Activated CD4-positive, CD25-positive, alpha-beta regulatory T cell (primary cell): ENCODE measurements at places on chromosomes 6 and 20.
A peak's percentile ranks its signal among the peaks of the same experiment; 100 is the strongest.

GRCh38 chr6:12962529-12962928, 246.0 kb downstream of the PHACTR1 start:
- DNase-seq, result no peak

DNA sequence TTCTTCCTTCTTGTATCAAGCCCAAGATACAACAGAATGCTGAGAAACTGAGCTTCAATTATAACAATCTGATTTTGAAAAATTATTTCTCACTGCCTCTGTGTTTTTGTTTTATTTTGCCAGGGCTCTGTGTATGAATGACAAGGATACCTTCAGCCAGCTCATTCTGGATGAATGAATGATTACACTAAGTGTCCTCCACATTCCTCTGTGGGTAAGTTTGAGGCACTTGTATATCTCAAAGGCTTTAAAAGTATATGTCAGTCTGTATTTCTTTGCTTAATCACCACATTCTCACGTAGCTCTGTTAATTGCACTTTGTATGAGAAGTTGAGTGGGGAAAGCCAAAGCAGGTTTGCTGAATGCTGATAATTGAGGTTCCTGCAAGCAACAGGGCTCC, 95.1 kb downstream of the TIAM2 start:
- DNase-seq, result no peak

DNA sequence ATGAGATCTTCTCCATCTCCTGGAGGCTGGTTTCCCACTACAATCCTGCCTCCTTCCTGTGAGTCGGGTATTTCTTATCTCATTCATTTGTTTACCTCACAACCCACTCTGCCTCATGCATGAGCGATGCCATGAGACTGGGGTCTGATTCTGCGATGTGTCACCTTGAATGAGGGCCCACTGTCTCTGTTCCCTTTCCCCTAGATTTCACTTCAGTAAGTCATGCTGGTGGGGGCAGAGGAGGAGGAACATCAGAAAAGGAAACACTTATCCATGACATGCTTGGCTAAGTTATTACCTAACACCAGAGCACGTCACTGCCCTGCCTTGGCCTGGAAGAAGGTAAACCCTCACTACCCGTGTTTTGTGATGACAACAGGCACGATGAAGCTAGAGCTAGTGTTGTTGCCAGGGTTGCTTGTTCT, 337.4 kb upstream of the PRDM1 start:
- DNase-seq, result no peak

GRCh38 chr6:21560249-21560648, 33.3 kb upstream of the SOX4 start:
- no peak for DNase-seq

GRCh38 chr6:30013291-30013922, 47.7 kb upstream of the POLR1H start:
- peak; percentile 34 for DNase-seq

DNA sequence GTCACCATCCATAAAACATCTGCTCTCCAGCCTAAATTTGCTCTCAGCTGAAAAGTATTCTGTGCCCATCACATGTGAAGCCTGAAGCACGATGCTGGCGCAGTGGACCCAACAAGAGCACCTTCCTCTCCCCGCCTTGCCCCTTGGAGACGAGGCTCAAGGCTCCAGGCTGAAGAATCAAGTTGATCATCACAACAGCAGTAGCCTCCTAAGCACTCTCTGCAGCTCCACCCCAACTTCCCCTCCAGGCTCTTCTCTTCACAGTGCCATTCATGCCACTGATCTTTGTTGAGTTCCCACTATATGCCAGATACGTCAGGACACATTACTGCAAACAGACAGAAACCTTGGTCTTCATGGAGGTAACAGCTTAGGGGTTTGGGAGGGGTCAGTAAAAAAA, 41.6 kb upstream of the ZNF217 start:
- no peak for DNase-seq

GRCh38 chr6:38804358-38804757, 89.2 kb downstream of the DNAH8 start:
- DNase-seq, result no peak

GRCh38 chr6:30258204-30258603, 45.0 kb upstream of the TRIM26 start:
- DNase-seq, result no peak

GRCh38 chr6:157669747-157670216, 153.3 kb upstream of the SNX9 start:
- no peak for DNase-seq

DNA sequence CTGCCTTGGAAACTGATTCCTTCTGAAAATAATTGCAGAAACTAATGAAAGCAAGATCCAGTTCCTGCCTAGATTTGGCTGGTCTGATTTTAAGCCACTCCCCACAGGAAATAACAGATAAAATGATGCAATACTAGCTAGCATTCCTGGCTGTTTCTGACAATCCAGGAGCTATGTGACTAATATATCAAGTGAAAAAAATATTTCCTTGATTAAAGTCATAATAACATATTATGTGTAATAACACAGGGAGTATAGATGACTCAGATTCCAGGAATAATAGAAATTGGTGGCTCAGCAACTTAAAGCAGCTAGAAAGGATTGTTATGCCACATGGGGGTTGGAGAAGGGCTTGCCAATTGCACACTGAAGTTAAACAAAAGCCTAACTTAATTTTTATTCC, 182.7 kb upstream of the SALL4 start:
- DNase-seq, result no peak
